ENCODE measurements at places on chromosomes 6 and 20.

GRCh38 chr20:9981829-9982228, 53.0 kb upstream of the ANKEF1 start:
- peak; percentile 41 for DNase-seq

DNA sequence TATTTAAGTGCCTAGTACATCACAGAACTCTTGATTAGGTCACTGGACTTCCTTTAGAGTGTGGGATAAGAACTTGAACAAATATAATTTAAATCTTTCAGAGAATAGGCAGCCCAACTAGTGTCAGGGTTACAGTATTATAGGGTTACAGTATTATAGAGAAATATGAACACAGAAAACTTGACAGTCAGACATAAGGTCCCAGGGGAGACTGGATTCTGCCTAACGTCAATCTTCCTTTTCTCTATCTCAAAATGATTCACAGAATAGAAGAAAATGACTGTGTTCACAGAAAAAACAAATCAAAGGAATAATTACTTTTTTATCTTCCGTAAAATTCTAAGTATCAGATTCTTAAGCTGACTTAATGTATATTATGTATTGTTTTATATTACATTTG, 623.8 kb downstream of the HTR1B start:
- DNase-seq: no peak

GRCh38 chr6:157867981-157868380, 44.9 kb downstream of the SNX9 start:
- no peak for DNase-seq

DNA sequence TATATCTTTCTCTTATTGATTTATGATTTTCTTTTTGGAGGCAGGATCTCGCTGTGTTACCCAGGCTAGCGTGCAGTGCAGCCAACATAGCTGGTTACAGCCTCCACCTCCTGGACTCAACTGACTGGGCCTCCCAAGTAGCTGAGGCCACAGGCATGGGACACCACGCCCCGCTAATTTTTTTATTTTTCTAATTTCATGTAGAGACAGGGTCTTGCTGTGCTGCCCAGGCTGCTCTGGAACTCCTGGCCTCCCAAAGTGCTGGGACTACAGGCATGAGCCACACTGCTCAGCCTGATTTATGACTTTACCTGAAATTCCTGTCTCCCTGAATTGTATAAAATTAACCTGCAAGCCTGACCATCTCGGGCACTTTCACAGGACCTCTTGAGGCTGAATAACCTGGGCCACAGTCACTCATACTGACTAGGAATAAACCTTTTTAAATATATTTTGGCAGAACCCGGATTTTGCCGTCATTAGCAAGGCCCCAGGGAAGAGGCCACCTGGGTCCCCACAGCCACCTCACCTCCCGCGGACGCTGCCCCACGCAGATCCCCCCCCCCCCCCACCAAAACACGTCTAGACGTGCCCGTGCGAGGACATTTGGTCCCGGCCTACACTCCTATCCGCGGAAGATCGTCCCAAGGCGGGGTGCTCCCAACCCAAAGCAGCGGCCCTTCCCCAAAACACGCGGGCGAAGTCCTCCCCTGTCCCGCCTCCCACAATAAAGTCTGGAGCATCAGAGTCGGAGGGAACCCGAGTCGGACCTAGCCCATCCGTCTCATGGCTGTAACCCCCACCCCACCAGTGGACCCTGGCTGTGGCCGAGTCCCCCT, 902 bp downstream of the ZNF337 start:
- no peak for DNase-seq

DNA sequence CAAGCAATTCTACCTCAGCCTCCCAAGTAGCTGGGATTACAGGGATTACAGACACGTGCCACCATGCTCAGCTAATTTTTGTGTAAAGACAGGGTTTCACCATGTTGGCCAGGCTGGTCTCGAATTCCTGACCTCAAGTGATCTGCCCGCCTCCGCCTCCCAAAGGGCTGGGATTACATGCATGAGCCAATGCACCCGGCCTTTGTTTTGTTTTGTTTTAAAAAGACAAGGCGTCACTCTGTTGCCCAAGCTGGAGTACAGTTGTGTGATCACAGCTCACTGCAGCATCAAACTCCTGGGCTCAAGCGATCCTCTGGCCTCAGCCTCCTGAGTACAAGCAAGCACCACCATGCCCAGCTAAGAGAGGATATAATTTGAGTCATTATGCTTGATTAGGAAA, 5.4 kb downstream of the SERINC3 start:
- no peak for DNase-seq

GRCh38 chr6:30687659-30688431, 1.4 kb upstream of the PPP1R18 start:
- DNase-seq: peak; percentile 37

DNA sequence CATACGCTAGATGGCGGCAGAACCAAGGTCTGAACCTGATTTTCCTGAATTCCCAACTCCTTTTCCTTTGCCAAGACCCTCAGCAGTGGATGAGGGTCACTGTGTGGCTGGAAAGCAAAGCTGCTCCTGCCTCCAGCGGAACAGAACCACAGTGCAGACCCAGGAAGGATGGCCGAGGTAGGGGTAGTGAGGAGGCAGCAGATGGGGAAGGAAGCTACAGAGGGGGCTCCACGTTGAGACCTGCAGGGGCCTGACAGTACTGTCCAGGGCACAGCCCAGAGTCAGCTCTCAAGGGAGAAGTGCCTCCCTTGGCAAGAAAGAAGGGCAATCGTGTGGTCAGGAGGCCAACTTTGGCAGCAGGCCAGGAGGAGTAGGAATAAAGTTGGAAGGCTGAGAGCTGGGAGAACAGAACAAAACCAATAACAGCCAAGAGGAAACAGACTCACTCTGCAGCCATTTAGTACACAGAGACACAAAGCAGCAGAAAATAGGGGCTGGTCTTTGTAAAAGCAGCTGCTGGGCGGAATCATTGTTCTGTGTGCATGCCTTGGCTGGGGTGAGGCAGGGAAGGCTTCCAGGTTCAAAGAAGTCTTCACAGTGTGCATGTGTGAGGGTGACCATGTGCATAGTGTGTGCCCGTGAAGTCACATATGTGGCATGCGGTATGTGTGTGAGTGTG, 3.1 kb downstream of the GABRR2 start:
- peak; percentile 39 for DNase-seq

DNA sequence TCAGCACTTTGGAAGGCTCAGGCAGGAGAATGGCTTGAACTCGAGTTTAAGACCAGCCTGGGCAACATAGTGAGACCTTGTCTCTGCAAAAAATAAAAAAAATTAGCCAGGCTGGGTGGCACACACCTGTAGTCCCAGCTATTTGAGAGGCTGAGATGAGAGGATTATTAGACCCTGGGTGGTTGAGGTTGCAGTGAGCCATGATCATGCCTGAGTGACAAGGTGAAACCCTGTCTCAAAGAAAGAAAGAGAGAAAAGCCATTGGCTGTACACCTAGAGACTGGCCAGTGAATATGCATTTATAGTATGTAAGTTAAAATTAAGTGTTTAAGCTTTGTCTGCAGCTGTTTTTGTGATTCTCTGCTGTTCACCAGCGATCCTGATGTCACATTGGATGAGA, 6.1 kb downstream of the RBCK1 start:
- DNase-seq: no peak

GRCh38 chr6:28337121-28337520, 1.2 kb upstream of the ZSCAN31 start:
- DNase-seq: no peak

GRCh38 chr20:31861385-31862156, 8.8 kb downstream of the DUSP15 start:
- DNase-seq: peak; percentile 85

- DNase-seq: no peak
Observed at GRCh38 chr6:127959869-127960268, 59.0 kb upstream of the THEMIS start.

DNA sequence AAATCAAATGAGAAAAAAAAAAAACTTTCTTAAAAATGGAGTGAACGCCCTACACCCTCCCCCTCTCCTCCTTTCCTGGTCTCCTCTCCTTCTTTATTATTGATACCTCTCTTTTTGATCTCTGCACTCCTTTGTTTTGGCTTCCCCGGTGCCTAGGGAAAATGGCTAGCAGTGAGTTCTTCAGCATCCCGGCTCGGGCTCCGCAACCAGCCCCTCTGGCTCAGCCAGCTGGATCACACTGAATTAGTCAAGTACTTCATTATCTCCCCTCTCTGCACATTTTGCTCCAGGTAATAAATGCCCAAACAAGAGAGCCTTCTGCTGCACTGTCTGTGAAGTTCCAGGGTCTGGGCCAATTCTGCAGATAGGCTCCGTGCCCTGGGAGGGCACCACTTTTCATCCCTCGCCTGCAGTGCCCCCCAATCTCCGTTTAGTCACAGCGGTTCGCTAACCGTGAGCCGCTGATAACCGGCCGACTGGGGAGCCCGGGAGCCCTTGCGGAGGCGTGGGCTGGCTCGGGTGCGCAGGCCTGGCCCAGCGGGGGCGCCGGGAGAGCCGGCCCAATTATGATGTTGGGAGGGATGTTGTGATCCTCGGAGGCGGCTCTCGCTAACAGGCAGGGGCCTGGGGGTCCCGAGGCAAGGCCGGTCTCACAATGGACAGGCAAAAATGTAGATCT, 301.9 kb downstream of the TFAP2A start:
- DNase-seq: no peak

DNA sequence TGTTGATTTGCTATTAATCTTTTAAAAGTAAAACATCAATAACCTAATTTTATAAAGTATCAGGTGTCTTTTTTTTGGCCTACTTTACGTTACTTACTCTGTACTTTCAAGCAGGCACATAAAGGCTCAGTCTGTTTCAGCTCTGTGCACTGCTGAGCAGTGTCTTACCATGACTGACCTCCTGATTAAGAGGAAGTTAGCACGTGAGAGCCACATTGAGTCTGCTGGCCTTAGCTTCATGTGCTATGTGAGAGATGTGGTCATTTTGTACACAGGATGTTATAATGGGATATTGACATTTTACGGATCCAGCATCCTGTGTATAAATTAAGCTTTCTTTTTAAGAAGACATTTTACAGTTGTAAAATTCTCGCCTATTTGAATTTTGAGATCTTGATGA, 31.9 kb downstream of the ARID1B start:
- DNase-seq: no peak

- DNase-seq: no peak
Observed at GRCh38 chr6:168420084-168420483, 20.9 kb upstream of the SMOC2 start.

DNA sequence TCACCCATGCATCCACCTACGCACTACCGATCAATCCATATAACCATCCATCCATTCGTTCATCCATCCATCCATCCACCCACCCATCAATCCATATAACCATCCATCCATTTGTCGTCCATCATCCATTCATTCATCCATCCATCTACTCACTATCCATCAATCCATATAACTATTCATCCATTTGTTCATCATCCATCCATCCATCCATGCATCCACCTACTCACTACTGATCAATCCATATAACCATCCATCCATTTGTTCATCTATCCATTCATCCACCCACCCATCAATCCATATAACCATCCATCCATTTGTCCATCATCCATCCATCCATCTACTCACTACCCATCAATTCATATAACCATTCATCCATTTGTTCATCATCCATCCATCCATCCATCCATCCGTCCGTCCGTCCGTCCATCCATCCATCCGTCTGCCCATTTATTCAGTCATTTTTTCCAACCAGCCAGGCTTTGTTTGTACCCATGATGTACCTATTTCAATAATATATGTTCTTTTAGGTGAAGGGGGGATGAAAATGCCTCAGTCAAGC, 6.1 kb upstream of the BPIFB6 start:
- no peak for DNase-seq

- no peak for DNase-seq
Observed at GRCh38 chr6:133645966-133646740, 242.8 kb upstream of the TCF21 start.

DNA sequence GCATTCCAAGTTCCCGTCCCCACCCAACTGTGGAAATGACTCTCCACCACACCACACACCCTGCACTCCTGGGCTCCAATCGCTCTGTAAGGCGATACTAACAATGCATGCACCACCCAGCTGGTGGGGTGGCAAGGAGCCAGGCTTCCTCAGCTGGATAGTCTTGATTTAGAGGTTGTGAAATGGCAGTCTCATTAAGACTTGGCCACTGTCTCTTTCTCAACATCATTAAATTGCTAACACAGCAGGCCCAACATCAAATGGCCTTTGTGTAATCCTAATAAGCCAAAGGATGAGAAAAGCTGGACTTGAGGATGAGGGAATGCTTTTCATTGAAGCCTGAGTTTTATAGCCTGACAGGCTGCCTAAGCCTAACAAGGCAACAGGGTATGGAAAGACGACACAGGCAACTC, 223.7 kb downstream of the GMDS start:
- DNase-seq: peak; percentile 94

Measured in NCI-H1105 (cell line).